Peyer's patch (tissue), 4 donors: ENCODE measurements at places on chromosomes 2 and 18. TPM values are rescaled to one million over a fixed set of nuclear protein-coding genes. Genes with fewer than 3 reads are reported as not detected.

DPYSL5 gene
- total RNA-seq = not detected

CNDP1 gene
- total RNA-seq = not detected

RAX gene
- total RNA-seq = not detected

FAM228A gene
- total RNA-seq = 0.54 TPM

RIT2 gene
- not detected for total RNA-seq

UCN gene
- not detected for total RNA-seq

CD207 gene
- not detected for total RNA-seq

GRCh38 chr18:60506682-60507081 is 134.1 kb upstream of the MC4R start:
- DNase-seq = no peak

- DNase-seq = no peak
These were observed 360.4 kb downstream of the ZNF516 start for GRCh38 chr18:76134628-76135027.

DNA sequence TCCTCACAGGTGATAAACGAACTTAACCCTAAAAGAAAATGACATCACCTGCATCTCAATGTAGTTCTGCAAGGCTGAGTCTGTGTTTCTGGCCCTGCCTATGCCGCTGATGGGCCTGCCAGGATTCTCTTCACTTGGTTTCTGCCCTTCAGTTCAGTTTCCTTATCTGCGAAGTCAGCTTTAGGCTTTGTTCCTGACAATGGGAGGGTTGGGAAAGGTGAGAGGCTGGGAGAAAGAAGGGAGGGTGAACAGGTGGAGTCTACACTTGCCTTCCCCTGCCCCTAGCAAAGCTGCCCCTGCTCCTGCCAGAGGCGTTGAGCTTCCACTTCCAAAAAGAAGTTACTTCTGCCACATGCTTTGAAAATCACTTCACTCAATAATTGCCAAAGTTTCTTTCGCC is 124.0 kb upstream of the APCDD1 start:
- no peak for DNase-seq

- DNase-seq = peak; percentile 59
These were observed 31.6 kb upstream of the NCK2 start for GRCh38 chr2:105712981-105713596.

DNA sequence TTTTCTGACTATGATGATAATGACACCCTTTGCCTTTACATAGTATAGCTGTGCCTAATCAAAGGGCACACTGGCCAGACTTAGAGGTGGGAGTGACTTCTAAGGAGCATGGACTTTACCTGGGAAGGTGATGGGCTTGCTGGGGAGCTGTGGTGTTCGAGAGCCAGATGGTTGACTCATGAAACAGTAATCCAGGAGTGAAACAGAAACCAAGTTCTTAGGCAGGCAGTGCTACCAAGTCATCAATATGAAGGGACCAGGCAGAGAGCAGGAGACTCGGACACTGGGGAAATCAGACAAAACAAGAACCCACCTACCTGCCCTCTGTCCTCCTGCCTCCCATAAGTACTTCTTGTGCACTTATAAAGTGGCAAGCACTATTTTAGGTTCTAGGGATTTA is 430.4 kb downstream of the DLGAP1 start:
- no peak for DNase-seq

DNA sequence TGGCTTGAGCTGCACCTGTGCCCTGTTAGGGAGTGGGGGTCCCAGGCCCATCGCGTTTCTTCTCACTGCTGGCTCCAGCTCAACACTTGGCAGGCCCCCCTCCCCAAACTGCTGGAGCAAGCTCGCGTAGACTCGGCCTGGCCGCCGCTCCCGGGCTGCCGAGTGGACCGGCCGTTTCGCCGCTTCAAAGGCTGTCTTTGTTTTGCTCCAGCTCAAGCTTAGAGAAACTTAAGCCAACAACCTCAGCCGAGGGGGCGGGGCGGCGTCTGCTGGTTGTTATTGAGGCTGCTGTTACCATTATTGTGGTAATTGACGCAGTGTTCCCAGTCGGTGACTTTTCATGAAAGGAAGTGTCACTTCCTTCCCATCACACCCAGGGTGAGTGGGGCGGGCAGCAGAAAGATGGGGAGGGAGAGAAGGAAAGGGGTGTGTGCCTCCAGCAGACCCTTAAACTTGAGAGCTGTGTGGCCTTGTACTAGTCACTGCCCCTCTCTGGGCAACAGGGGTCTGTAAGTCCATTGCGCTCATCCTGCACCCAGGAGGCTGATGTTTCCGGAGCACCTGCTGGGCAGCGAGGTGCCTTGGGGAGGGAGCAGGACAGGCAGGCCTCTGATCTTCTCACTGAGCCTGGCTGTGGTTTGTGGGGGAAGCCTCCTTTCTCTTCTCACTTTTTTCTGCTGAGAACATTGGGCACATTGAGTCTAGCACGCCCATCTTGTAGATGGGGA is 2.1 kb downstream of the ARID5A start:
- peak; percentile 97 for DNase-seq

DNA sequence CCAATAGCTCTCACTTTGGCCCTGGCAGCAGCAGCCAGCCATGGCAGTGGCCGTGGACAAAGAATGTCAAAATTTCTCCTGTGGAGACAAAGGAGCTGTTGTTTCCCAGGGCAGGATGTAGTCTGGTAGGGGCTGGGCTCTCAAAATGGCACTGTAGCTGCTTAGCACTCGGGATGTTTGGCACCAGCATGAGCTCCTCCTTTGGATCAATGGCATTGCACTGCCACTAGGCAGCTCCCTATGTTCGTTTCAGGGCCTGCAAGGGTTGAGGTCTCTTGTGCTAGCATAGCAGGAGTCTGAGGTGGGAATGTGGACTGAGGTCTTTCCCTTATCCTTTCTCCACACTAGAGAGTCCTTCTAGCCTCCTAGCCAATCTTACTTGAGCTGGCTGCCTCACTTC is 948.8 kb upstream of the FAM98A start:
- no peak for DNase-seq

GRCh38 chr2:233029321-233029720 is 3.2 kb upstream of the NEU2 start:
- DNase-seq = no peak

GRCh38 chr2:227486688-227487087 is 14.7 kb downstream of the AGFG1 start:
- DNase-seq = no peak

GRCh38 chr2:134512734-134513464 is 205.9 kb downstream of the TMEM163 start:
- DNase-seq = no peak

- DNase-seq = no peak
These were observed 46.0 kb upstream of the CTIF start for GRCh38 chr18:48492880-48493279.

- DNase-seq = no peak
These were observed 64.0 kb downstream of the LRRTM4 start for GRCh38 chr2:77458216-77458615.

DNA sequence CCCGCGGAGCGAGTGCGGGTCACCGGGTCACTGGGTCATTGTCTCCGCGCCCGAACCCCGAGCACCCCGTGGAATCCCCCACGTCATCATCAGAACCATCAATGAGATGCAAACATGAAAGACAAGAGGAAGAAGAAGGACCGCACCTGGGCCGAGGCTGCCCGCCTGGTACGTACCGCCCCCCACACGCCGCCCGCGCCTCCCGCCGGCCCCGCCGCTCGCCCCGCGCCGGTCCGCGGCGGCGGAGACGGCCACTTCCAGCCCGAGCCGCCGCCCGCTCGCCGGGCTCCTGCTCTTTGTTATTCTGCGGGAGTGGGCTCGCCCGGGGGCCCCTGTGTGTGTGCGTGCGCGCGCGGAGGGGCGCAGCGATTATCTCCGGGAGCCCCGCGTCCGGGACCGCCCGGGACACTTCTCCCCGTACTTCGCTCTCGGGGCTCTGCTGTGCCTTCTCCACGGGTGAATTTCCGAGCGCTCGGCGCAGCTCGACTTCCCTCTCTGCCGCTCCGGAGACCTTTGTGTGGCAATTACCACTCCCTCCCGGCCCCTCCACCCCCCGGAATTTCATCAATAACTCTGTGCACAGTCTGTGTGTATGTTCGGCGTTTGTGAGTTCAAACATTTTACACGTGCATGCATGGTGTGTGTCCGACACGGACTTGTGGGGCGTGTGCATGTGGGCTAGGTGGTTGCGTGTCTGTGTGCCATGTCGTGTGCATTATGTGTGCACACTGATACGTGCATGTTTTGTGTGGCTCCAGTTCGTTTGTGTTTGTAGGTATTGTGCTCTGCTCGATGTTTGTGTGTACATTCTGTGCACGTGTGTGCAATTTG is 714 bp downstream of the ASXL3 start:
- no peak for DNase-seq

DNA sequence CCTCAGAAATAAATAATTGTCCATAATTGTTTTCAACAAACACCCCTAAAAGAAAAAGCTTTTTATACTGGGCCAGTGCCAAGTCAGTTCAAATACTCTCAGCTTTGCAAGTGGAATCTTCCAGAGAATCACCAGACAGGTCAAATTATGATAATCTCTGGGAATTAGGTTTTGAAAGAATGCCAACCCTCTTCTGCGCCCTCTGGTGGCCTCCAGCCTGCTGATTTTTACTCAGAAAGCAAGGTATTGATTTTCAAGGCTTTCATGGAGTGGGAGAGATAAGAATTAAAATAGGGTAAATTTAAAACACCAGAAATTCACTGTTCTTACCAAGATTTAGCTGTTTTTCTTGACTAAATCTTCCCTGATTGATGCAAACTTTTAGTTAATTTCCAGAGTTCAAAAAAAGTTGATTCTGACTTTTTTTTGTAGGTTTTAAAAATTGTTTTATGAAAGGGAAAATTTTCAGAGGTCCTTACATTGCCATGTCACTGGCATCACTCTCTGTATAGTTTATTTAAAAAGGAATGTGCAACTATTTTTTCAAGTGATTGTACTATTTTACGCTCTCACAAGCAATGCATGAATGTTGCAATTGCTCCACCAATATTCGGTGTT is 282.9 kb upstream of the TNP1 start:
- no peak for DNase-seq

DNA sequence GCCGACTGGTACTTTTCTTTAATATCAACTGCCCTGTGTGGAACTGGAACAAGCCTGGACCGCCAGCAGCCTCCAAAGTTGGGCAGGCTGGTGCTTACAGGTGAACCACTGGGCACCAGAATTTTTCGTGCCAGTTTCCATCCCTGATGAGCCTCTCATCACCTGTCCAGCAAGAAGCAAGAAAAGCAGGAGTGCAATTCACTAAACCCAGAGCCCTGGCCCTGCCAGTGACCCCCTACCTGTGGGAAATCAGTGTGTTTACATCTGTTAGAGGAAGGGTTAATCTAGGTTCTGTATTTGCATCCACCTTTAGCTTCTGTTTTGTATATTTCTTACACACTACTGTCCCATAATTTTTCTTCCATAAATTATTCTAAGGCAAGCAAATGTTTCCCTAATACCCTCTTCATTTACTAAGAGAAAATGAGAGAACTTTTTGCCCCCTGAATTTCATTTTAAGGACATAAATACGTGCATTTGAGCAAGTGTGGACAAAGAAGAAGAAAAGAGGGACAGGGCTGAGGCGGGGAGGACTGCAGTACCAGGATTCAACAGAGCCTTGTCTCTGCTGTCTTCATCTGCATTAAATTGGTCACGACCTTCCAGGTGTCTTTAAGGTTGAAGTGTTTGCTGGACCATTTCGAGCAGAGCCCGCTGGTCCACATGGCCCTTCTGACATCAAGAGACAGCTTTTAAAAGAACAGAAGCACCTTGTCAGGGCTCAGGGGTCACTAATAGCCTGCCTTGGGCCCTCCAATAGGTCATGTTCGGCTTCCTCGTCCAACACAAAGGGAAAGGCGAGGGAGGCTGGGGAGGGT is 763.1 kb downstream of the BCL11A start:
- no peak for DNase-seq

DNA sequence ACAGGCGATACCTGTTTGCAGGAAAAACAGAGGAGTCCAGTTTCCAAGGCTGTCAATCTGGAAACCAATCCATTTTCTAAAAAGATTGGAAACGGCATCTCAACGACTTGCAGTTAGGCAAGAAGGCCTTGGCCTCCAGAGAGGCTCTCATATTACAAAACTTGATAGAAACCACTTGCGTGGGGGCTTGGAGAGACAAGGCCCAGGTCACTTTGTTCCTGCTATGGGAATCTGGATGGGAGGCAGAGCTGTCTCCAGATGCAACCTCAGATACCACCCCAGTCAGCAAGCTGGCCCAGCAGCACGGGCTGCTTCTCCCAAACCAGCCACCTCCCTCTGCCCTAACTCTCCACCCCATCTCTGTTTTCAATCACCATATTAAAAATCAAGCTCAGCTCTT is 298.8 kb downstream of the TNS1 start:
- DNase-seq = no peak
